ENCODE measurements at places on chromosomes 12 and 14. TPM values are rescaled to one million over a fixed set of nuclear protein-coding genes. Genes with fewer than 3 reads are reported as not detected.

- no peak for DNase-seq
These were observed 36.8 kb downstream of the ANKRD9 start for GRCh38 chr14:102472791-102473150.

GRCh38 chr12:16241346-16241745 is 36.1 kb downstream of the SLC15A5 start:
- no peak for DNase-seq

The CLEC12A gene
- not detected for total RNA-seq

DNA sequence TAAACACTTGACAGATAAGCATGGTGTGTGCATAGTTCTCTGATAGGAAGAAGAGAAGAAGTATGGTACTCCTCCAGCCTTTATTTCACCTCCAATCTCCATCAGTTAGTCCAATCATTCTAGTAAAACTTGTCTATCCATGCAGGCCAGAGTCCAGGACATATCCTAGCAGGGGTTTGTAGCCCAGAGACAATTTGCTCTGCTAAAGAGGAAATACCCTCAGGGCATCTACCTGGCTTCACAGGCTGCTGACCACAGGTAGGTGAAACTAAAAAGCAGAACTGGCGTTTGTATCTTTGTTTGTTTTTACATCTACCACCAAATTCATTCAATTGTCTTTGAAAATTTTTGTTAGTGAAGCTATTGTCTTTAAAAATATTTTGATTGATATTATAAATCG is 717.6 kb downstream of the FSCB start:
- DNase-seq = no peak

The ARHGDIB gene
- 4.3 TPM for total RNA-seq

GRCh38 chr14:94612174-94612573 is at the start of gene SERPINA3:
SERPINA3 (plus strand) TSS chr14:94612391; CDS start chr14:94614442, 2,051 bp downstream.
- no peak for DNase-seq

- no peak for DNase-seq
These were observed 2.1 kb downstream of the PNMA1 start for GRCh38 chr14:73712071-73712506.

The RPL10L gene
- not detected for total RNA-seq

GRCh38 chr14:94543449-94544124 is 17.7 kb upstream of the SERPINA4 start:
- no peak for DNase-seq

GRCh38 chr12:6647083-6647604 is at the start of gene ACRBP:
ACRBP (minus strand) TSS chr12:6647432; CDS start chr12:6647366, 66 bp downstream.
- DNase-seq = no peak

DNA sequence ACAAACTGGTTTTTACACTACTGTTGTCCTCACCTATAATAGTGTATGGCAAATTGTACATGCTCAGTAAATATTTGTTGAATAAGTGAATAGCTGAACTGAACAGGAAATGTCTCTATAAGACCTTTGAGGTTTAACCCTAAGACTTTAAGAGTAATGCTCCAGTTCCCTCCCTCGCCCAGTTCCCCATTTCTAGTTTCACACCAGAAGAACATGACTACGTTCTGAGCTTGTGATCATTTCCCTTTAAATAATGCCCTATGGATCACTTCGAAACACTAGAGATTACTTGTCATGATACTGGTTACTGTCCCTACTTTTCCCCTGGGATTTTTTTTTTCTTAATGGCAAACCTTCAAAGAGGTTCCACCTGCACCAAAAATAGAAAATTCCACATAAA is 69.3 kb downstream of the PRKD1 start:
- DNase-seq = no peak

The TAS2R7 gene
- total RNA-seq = not detected

The POTEM gene
- not detected for total RNA-seq

The SLC7A7 gene
- total RNA-seq = not detected

The ARHGEF40 gene
- total RNA-seq = 10.0 TPM

GRCh38 chr14:22221508-22221907 is 367.5 kb downstream of the DAD1 start:
- DNase-seq = no peak

The TMEM119 gene
- 24.2 TPM for total RNA-seq

The GNG2 gene
- 6.9 TPM for total RNA-seq

The SPRING1 gene
- 12.5 TPM for total RNA-seq

GRCh38 chr14:22977684-22978486 is 4.5 kb downstream of the AJUBA start:
- peak; percentile 92 for DNase-seq

- no peak for DNase-seq
These were observed 143.8 kb upstream of the FGD4 start for GRCh38 chr12:32255588-32255987.

The INSM2 gene
- total RNA-seq = not detected

DNA sequence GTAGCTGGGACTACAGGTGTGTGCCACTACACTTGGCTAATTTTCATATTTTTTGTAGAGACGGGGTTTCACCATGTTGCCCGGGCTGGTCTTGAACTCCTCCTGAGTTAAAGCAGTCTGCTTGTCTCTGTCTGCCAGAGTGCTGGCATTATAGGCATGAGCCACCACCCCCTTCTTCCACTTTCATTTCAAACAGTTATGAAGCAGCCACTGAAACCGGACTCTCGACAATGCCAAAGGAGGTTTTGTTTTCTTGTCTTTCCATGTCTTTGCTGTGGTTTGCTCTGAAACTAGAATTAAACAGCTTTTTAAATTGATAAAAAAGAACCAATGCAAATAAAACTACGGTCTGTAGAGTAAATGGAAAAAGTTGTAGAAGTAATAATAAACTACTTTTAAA is 30.4 kb downstream of the RAP1B start:
- no peak for DNase-seq

The TMCC3 gene
- total RNA-seq = not detected
